ENCODE measurements at places on chromosomes 5 and 9. TPM values are rescaled to one million over a fixed set of nuclear protein-coding genes. Genes with fewer than 3 reads are reported as not detected.

The IFNK gene
- total RNA-seq, result not detected

The GABRA6 gene
- total RNA-seq, result 4.4 TPM

The NUTM2F gene
- not detected for total RNA-seq

The DMGDH gene
- total RNA-seq, result 3.8 TPM

The PTPRD gene
- total RNA-seq, result 323 TPM
